ENCODE measurements at places on chromosomes 5 and 9.

- DNase-seq, result no peak
- H3K27me3 ChIP-seq, result no peaks in the 10 kb centered on the region
- no peak overlapping the region for H3K4me3 ChIP-seq
- peaks cover 15% of the 10 kb centered on the region for H3K4me1 ChIP-seq
These were observed 31.5 kb downstream of the PAX5 start for GRCh38 chr9:37002413-37003217.

GRCh38 chr5:117561531-117561930 lies 986.9 kb upstream of the SEMA6A start:
- H3K36me3 ChIP-seq, result no peaks in the 10 kb centered on the region
- DNase-seq, result no peak
- H3K4me1 ChIP-seq, result no peaks in the 10 kb centered on the region
- H3K27ac ChIP-seq, result no peak overlapping the region
- H3K27me3 ChIP-seq, result no peaks in the 10 kb centered on the region

DNA sequence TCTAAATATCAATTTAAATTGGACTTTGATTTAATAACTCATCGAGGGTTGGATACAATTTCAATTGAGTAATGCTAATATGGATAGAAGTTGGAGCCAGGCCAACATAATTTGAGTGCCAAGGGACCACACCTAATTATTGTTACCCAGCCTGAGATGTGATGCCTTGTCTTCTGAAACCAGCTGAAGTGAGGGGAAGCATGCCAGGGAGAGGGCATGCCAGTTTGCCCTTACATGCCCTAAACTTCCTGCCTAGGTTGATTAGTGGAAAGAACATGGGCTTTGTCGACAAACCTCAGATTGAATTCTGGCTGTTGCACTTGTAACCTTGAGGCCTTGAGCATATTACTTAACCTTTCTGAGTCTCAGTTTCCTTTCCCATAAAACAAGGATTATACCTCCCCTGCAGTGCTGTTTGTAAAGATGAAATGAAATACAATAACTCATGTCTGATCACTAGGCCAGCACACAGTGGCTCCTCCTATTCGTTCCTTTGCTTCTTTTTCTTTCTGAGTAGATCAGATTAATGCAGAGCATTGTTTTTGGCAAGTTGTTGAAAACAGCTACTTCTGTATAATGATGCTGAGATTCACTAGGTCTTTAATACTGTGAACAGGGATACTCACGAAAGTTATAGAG lies 412.8 kb downstream of the TLE4 start:
- H3K4me3 ChIP-seq, result no peak overlapping the region

- no peak for DNase-seq
- no peak overlapping the region for H3K4me3 ChIP-seq
- no peak overlapping the region for H3K27ac ChIP-seq
- no peaks in the 10 kb centered on the region for H3K27me3 ChIP-seq
These were observed 2.1 kb upstream of the GFRA3 start for GRCh38 chr5:138276402-138277054.
